ELR (cell line): ENCODE measurements at places on chromosomes 3 and 15.

GRCh38 chr15:74168711-74169126, 4.8 kb upstream of the ISLR start:
- no peak for DNase-seq

DNA sequence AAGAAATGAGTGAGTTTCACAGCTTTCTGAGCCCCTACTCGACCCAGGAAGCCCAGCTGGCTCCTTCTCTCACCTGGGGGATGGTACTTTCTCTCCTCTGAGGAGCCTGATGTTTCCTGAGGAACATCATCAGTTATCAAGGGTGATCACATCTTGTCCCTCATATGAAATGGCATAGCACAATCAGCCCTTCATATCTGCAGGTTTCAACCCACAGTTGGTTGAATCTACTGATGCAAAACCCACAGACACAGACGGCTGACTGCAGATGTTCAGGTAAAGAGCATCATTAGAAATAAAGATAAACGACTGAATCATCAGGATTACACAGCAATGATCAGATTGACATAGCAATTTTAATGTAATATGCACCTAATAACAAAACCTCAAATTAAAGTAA, 93.6 kb upstream of the OSTN start:
- DNase-seq, result no peak

- DNase-seq, result no peak
These were observed 231.4 kb downstream of the ROBO2 start for GRCh38 chr3:77271306-77271705.

GRCh38 chr3:185308126-185308754, 54.4 kb upstream of the EHHADH start:
- peak; percentile 71 for DNase-seq

- DNase-seq, result no peak
These were observed 8.6 kb downstream of the IGDCC3 start for GRCh38 chr15:65369212-65369547.

GRCh38 chr15:87816811-87817210, 439.7 kb downstream of the NTRK3 start:
- DNase-seq, result peak; percentile 96

DNA sequence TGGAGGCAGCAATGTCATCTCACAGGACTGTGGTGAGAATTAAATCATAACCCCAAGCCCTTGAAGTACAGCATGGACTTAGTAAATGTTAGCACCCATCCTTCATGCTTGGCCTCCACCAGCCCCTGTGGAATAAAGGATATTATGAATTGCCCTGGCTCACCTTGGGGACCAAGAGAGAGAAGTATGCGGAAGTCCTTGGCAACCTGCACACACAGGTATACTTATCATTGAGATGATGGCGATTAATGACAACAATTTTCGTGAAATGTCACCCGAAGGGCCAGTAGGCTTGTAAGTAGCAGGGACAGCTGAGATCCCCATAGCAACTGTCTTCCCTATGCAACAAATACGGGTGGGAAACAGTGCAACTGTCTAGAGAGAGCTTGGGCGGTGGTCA, 102.0 kb downstream of the FAM43A start:
- no peak for DNase-seq

DNA sequence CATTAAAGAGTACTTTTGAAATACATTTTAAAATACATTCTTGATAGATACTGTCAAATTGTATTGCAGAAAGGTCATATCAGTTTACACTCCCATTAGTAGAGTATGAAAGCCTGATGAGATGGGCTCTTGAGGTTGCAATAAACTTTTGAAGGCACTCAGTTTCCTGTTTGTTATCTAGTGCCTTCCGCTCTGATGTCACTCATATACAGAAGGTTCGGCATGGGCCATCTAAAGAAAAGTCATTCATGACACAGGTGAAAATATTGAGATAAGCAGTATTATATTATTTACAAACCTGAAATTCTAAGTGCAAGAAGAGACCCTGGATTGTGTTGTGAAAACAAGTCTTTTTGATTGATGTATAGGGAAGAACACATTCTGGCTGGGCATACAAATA, 36.5 kb upstream of the DENND4A start:
- no peak for DNase-seq

DNA sequence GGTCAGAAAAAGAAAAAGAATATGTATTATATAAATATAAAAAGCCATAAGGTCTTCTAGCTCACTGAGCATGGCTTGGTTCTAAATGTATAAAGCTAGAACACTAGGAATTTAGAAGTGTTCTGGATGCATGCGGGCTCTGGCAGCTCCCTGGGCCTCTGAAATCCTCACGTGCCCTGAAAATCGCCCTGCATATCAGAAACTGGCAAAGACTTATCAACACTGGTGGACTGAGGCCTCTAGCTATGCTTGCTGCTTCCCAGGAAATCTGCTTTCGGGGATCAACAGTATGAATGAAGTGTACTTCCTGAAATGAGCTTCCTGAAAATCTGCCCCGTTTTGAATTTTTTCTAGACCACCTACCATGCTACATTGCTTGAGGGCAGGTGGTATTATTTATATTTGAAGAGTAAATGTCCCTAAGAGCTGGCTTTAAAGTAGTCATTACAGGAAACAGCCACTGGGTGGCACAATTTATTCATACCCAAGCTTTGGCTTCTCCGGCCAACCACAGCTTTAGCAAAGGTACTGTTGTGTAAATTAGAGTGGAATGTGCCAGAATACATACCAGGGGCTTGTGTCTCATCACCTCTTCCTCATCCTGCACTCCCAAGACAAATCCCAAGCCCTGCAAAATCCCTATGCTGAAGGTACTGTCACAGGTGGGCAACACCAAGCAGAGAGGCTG, 17.7 kb downstream of the CRTAP start:
- DNase-seq, result peak; percentile 76

GRCh38 chr15:96087180-96087884, 243.2 kb upstream of the NR2F2 start:
- DNase-seq, result no peak

GRCh38 chr15:91956026-91956723, 102.7 kb downstream of the SLCO3A1 start:
- peak; percentile 15 for DNase-seq

GRCh38 chr3:42894698-42895579, 11.0 kb upstream of the ZNF662 start:
- no peak for DNase-seq

- no peak for DNase-seq
These were observed 67.8 kb upstream of the ATP13A3 start for GRCh38 chr3:194554473-194555123.

GRCh38 chr15:61038387-61038786, 190.7 kb downstream of the RORA start:
- DNase-seq, result no peak

GRCh38 chr15:97567411-97567810, 393.1 kb upstream of the ARRDC4 start:
- DNase-seq, result no peak

DNA sequence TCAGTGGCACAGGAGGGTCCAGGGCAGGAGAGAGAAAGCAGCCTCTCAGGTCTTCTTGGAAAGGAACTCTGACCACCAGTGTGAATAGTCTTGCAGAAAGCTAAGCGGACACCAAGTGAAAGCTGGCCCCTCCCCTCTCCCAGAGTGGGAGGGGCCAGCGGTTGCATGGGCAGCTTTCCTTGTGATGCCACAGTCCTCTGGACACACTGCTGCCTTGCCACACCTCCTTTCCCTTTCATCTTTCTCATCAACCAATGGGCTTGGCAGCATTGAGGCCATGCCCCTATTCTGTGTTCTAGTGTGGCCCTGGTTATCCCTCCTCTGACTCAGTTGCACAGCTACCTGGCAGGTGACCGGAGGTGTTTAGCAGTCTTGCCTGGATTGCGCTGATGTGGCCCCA, 49.7 kb upstream of the GOLGA6B start:
- DNase-seq, result peak; percentile 28

GRCh38 chr3:196638861-196639482, 522 bp upstream of the NRROS start:
- no peak for DNase-seq

GRCh38 chr3:28250999-28251398, 9.6 kb downstream of the CMC1 start:
- no peak for DNase-seq

GRCh38 chr3:183192650-183193300, 30.2 kb upstream of the LAMP3 start:
- peak; percentile 18 for DNase-seq

GRCh38 chr3:17233398-17233800, 348.6 kb downstream of the PLCL2 start:
- peak; percentile 83 for DNase-seq

- DNase-seq, result no peak
These were observed 508.7 kb downstream of the AGBL1 start for GRCh38 chr15:86588413-86588812.

GRCh38 chr3:39141171-39141995, 12.0 kb downstream of the CSRNP1 start:
- DNase-seq, result peak; percentile 32

DNA sequence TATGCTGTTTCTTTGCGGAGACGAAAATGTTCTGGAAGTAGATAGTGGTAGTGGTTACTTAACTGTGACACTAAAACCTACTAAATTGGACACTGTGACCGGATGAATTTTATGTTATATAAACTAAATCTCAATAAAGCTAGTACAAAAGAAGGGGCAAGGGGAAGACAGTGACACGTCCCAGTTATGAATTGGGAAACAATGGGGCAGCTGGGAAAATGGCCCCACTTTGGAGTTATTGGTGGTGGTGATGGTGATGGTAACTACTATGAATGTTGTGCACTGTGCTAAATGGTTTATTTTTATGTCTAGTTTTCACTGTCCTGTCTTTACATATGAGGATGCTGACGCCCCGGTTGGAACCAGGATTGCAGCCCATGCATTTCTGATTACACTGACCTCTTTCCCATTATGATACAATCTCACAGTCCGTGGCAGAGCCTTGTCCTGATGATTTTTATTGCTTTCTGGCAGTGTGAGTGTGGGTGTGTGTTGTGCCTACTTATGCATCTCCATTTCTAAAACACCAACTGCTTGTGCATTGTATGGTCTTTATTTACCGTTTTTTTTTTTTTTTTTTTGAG, 192.0 kb downstream of the FNDC3B start:
- DNase-seq, result no peak

DNA sequence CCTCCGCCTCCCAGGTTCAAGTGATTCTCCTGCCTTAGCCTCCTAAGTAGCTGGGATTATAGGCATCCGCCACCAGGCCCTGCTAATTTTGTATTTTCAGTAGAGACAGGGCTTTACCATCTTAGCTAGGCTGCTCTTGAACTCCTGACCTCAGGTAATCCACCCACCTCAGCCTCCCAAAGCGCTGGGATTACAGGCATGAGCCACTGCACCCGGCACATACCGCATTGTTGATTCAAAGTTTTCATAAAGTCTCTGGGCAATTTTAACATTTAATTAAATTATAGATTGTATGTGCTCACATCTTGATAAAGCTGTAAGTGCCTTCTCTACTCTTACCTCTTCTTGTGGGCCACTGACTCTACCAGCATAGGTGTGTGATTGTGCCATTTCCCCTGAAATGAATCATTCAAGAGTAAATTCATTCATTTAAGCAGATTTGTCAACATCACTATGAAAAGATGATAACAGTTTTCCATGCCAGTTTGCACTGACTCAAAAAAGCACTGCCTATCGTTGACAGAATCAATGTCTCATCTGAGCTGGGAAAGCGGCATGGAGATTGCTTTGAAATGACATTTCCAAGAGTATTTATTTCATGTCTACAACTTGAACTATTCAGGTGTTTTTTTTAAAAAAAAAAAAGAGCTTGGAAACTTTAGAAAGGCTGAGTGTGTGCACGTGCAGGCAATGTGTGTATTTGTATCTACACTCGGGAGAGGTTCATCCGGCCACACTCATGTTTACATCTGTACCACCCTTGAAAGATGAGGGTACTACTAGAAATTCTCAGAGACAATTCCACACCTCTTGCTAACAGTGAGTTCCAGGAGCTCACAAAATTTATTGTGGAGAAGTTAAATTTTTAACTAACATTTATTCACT, 3.5 kb downstream of the BCL2A1 start:
- no peak for DNase-seq

DNA sequence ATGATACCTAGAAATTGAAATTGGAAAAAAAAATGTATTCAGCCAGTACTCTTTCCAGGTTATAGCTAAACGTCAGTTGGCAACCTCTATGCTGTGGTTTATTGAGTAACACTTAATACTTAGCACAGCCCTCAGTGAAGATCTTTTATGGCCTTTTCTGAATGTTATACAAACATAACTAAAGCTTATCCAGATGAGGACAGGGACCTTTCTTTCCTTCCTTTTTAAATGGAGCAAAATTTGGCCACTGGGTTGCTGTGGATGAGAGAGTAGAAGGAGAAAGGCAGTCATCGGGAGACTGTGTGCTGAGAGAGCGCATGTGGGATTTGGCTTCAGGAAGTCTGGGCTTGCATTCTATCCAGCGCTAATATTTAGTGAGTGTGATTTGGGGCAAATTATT, 36.1 kb downstream of the IGF1R start:
- DNase-seq, result peak; percentile 44

DNA sequence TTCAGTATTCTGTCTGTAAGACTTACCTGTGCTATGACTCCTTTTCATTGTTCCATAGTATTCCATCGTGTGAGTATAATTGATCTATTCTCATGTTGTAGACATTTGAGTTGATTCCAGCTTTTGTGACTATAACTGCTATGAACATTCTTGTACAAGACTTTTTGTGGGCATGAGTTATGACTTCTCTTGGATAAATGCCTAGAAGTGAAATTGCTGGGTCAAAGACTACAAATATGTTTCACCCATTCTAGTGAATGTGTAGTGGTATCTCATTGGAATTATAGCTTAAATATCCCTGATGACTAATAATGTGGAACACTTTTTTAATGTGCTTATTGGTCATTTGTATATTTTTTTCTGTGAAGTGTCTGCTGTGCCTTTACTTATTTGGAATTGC, 27.6 kb upstream of the NPHP3 start:
- peak; percentile 6 for DNase-seq

DNA sequence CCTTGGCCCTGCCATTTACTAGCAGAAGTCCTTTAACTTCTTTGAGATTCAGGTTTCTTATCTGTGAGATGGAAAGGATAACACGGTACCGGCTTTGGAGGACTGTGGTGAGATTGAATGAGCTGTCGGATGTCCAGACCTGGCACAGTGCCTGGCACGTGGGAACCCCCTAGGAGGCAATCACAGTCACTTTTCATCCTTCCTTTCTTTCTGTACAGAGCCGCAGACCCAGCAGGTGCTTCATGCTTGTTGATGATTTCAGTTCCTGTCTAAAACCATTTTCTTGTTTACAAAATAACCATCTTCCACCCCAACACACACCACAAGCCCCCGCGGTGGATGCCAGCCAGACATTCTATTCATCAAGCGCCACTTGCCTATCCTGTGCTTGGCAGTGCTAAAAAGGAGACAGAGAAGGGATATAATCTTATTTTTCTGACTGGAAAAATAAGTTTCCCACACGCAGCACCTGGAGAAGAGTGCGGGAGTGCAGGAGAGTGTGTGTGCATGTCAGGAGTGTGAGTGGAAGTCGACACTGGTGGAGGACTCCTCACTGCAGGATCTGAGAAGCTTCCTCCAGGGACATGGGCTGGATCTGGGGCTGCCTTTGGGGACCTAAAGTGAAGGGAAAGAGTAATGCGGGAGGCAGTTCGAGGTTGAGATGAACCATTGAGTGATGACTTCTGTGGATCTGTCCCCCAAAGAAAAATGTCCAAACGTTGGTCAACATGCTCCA, 85.7 kb downstream of the ST6GAL1 start:
- no peak for DNase-seq

- peak; percentile 61 for DNase-seq
These were observed 7.0 kb upstream of the RNF111 start for GRCh38 chr15:58980351-58980939.

- no peak for DNase-seq
These were observed 53.5 kb upstream of the PCSK6 start for GRCh38 chr15:101543026-101543390.
